Heart right ventricle (tissue), 16 donors: ENCODE measurements at places on chromosomes 3 and 15. TPM values are rescaled to one million over a fixed set of nuclear protein-coding genes. Genes with fewer than 3 reads are reported as not detected.

SYNPR gene
- not detected for total RNA-seq

ANKRD34C gene
- total RNA-seq = 2.8 TPM

GRCh38 chr3:38392604-38393163, 46.1 kb downstream of the XYLB start:
- no peak for DNase-seq

DNA sequence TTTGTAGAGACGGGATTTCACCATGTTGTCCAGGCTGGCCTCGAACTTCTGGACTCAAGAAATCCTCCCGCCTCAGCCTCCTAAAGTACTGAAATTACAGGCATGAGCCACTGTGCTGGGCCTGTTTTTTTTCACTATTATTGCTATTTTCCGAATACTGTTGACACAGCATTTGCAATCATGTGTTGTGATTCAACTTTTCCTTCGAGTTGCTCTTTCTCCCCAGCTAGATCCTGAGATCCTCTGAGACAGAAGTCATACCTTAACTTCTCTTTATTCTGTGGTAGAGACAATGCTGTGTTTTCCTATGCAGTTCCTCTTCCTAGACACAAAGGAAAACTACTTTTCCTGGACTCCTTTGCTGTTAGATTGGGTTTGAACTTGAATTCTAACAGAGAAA, 46.4 kb upstream of the USP3 start:
- DNase-seq = no peak

MCTP2 gene
- total RNA-seq = 3.9 TPM

IL5RA gene
- total RNA-seq = not detected

- DNase-seq = no peak
Measured at GRCh38 chr3:37952564-37952963, 38.0 kb upstream of the VILL start.

GRCh38 chr3:188220988-188221818, 67.2 kb downstream of the LPP start:
- DNase-seq = no peak

LRRC2 gene
- 129 TPM for total RNA-seq

GRCh38 chr15:29289173-29289572, 19.6 kb upstream of the NSMCE3 start:
- no peak for DNase-seq

TGM4 gene
- not detected for total RNA-seq

DNA sequence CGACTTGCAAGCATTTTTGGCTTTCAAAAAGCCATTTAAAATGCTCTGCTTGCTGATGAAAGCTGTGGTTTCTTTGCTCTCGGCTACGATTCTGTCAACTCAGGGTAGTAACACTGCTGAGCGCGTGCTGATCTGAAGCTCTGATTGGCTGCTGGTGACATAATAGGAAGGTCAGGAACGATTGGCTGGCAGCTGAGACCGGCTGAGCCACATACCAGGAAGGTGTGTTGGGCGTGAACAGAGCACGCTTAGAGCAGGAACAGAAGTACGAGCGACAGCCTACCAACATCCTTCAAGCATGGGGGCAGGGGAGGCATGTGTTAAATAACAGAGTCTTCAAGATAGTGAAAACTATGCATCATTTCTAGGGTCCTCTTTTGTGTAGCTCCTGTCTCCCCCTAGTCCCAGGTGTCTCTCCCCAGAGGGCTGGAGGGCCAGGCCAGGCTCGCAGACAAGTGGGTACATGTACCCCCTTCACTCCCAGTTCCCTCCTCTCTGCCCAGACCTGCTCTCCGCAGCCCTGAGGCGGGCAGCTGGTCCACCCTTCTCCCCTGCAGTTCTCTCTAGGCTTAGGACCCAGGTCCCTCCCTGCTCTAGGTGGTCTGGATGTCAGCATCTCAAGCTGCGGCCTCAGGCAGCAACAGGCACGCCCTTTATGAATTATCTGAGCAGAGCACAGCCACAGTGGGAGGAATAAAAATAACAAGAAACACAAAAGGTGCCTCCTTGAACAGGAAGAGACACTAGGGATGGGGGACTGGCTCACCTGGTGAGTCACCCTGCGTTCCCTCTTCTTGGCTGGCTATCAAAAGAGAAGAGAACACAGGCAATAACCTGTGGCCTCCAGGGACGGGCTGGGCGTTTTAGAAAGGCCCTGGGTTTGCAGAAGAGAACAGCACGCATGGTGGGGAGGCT, 76.0 kb downstream of the TAMM41 start:
- peak; percentile 43 for DNase-seq

GRCh38 chr3:114929971-114930732, 216.9 kb downstream of the ZBTB20 start:
- DNase-seq = no peak

GRCh38 chr15:68384451-68385239, 47.3 kb downstream of the ITGA11 start:
- DNase-seq = no peak

GRCh38 chr3:57961828-57962447, 46.3 kb upstream of the FLNB start:
- no peak for DNase-seq

MME gene
- total RNA-seq = 5.2 TPM

DNA sequence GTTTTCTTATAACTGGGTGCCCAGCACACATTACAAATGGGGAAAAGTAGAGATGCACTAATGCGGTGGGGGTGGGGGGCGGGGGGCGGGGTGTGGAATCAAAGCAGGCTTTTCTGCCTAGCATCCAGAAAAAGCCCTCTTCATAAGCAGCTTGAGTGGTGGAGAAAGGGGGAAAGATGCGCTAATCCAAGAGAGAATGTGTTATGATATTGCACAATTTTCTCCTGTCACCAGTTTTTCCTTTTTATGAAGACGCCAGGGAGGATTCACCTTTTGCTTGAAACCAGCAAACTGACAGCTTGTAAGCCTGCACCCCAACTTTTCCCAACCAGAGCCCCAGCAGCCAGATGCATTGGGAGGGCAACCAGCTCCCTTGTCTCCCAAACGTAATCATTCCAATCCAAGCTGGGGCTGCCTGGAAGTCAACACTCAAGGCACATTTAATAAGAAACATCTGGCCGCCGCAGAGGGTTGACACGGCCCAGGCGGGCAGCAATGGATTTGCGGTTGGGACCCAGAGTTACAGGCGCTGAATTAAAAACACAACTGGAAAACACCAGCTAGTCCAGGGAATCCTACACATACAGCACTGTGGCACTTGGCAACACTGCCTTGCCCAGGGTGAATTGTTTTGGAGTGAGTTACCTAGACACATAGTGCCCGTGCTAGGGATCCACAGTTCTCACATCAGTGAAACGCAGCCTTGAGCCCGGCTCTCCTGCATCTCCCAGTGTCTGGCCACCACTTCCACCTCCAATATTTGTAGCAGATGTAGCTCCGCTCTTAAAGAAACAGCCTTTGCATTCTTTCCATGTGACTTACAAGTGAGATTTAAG, 218.5 kb upstream of the PRICKLE2 start:
- peak; percentile 16 for DNase-seq

GRCh38 chr15:92454555-92455105, 60.9 kb downstream of the ST8SIA2 start:
- no peak for DNase-seq

GRCh38 chr3:65342084-65342683, 654.4 kb upstream of the ADAMTS9 start:
- peak; percentile 16 for DNase-seq

GRCh38 chr15:36724905-36725304, 145.5 kb downstream of the CDIN1 start:
- DNase-seq = no peak

DNA sequence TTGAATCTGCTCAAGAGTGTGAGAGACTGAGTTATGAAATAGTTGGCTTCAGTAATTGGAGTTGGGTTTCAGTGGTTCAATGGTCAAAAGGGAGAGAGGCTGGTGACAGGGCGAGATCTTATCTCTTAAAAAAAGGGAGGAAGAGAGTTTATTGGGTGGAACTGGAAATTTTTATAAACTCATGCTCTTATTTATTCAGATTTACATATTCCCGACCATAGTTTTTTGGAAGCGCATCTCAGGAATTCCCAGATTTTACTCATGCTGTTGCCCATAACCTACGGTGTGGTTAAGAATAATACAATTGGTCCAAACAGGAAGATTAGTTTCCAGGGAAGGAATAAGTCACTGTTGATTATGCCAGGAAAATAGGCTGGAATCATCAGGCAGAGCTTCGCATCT, 41.4 kb downstream of the CD200 start:
- no peak for DNase-seq

DNA sequence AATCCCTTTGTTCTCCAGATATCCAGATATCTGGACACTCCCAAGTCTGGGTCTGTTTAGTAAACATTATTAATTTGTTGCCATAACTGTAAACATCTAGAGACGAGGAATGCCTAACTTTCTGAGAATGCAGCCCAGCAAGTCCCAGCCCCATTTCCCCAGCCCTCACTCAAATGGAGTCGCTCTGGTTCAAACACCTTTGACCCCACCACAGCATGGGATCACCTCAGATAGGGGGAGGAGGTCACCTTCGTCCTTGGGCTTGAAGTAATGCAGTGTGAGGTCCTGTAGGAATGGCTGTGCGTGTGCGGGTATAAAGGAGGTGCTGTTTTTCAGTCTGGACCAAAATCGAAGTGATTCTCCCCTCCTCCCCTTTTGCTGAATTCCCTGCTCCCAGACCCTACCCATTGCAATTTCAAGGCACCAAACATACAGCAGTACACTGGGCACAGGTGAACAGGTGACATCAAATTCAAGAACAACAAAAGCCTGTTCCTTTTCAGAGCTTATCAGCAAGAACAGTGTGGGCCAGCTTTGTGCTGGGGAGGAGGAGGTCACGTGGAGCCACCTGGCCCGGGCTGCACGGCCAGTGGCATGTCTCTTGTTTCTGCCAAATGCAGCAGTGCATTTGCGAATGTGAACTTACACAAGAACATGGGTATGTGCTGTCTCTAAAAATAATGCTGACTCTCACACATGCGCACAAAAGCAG, 57.5 kb upstream of the TRPM1 start:
- peak; percentile 45 for DNase-seq

DNA sequence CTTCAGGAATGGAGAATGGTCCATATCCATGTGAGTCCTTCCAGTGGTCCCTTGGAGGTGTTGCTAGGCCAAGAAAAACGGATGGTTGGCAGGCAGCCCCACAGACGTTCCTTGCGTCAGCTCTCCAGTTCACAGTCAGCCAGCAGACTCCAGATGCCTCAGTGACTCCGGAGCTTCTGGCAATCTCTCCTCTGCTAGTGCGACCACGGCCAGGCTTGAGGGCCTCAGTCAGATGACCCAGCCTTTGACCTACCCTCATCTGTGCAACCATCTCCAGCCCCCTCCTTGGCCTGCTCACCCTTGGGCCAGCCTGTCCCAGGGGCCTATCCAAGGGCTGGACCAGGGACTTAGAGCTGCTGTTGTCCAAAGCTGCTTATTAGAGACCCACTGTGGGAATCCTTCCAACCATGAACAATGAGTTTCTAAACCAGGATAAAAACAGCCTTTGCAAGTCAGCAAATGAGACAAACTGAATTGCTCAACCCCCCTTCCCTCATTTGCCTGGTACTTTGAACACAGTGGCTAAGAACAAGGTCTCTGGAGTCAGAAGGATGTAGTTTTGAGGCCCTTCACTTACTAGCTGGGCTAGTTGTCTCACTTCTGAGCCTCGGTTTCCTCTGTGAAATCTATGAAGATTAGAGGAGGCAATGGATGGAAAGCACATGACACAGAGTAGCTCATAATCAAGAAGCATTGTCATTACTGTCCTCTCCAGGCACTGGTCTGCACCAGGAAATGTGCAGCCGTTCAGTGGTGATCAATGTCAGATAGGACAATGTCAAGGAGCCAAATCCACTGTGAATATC, 44.8 kb downstream of the ANP32A start:
- peak; percentile 90 for DNase-seq

MUC20 gene
- 4.4 TPM for total RNA-seq

GRCh38 chr15:51955504-51955903, 16.1 kb downstream of the LEO1 start:
- no peak for DNase-seq

DNA sequence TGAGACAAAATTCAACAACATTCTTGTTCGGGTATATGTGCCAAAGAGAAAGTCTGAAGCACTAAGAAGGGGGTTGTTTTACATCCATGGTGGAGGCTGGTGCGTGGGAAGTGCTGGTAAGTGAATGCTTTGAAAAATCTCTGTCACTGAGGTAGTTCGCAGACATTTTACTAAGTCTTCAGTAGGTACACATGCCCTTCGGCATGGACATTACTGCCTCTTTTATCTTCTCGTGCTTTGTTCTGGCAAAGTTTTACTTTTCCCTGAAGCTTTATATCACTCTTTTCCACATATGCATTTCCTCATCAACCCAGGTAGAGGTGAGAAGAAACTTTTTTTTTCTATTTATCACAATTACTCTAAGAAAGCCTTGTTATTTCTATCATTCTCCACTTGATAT, 3.6 kb downstream of the AADAC start:
- DNase-seq = no peak

DNA sequence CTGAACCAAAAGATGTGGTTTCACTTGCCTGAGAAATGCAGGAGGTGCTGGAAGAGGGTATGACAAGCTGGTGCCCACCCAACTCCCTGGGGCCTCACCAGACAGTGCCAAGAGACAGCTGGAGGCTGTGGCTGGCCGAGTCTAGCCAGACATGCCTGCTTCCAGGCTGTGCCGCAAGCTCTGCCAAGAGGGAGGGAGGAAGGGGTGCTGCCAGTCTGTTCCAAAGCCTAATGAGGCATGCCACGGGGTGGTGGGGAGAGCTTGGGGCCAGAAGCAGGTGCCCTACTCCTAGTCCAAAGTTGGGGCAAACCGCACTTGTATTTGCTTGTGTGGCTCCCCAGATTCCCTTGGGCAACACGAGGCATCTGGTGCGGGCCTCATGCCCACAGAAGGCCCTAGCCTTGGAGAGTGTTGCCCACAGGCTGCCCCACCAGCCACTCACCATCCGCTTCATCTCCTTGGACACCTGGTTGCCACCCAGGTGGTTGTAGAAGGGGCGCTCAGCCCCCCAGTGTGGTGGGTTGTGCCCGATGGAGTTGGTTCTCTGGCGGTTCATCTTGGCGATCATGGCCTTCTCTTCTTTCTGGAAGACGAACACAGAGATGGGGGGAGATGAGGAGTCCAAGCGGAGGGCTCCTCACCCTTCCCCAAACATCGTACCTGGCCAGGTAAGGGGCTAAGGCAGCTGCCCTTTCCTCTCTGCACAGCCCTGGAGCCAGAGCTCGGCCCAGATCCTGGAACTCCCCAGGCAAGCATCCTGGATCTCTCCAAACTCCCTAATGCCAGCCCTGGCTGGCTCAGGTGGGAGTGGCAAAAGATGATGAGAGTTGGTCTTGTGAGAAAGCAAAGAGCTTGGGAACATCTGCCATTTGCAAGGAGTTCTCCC, 123.4 kb downstream of the SEC22A start:
- DNase-seq = no peak

CA12 gene
- 0.15 TPM for total RNA-seq

GRCh38 chr3:38101811-38102443, 35.0 kb downstream of the ACAA1 start:
- no peak for DNase-seq

DNA sequence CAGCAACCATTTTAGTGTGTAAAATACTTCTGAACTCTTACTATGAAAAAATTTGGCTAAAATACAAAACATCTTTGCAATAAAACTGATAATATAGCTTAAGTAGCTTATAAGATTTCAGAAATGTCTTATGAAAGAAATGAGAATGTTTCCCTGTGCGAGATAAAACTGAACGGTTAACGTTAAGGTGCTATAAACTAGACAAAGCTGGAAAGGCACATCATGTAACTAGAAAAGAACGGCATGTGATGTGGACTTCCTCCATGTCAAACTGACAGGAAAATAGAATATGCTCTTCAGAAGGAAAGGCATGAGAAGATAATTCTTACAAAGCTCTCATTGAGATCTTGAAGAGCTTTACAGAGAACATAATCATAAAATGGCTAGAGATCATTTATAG, 36.5 kb downstream of the NCK1 start:
- no peak for DNase-seq

- no peak for DNase-seq
Measured at GRCh38 chr15:68572921-68573320, 5.9 kb upstream of the CORO2B start.

GABRA5 gene
- total RNA-seq = not detected
